ENCODE measurements at places on chromosomes 2 and 18.

GRCh38 chr2:117553448-117553847, 261.0 kb upstream of the DDX18 start:
- DNase-seq: no peak

- DNase-seq: no peak
Observed at GRCh38 chr2:133334923-133335322, 233.3 kb downstream of the NCKAP5 start.

GRCh38 chr18:5145168-5145825, 51.8 kb downstream of the AKAIN1 start:
- peak; percentile 92 for DNase-seq

DNA sequence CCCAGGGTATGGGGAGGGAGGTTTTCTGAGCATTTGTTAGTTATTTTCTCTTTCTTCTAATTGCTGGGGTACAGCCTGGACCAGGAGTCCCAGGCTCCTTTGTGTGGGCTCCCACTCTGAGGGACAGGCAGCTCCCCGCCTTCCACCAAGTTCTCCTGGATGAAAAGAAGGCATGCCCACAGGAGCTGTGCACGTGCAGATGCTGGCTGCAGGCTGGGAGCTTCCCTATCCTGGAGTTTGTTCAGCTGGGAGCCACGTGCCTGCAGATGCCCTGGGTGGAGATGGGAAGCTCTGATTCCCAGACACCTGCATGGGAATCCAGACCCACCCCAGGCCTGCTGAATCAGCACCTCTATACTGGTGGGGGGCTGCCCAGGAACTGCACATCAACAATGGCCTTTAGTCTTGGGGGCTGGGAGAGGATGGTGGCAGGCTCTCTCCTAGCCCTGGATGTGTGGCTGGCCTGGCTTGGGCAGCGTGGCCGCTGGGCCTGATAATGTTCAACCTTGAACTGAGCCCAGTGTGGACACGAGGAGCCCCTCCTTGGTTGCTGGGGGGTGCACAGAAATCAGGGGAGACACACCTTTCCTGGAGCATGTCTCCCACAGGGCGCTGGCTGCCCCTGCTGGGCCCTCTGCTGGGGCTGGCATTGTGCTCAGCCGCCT, 233.6 kb upstream of the HS6ST1 start:
- no peak for DNase-seq

GRCh38 chr2:64792995-64793639, 139.4 kb upstream of the SERTAD2 start:
- no peak for DNase-seq

GRCh38 chr2:179449010-179449409, 184.4 kb upstream of the SESTD1 start:
- DNase-seq: no peak

- no peak for DNase-seq
Observed at GRCh38 chr2:112155331-112156151, 17.4 kb downstream of the FBLN7 start.
